ENCODE measurements at places on chromosomes 16 and 17. TPM values are rescaled to one million over a fixed set of nuclear protein-coding genes. Genes with fewer than 3 reads are reported as not detected.

Gene CFAP97D1
- 0.07 TPM for total RNA-seq

Gene SSTR5
- total RNA-seq: 0.25 TPM

Gene CD300LF
- not detected for total RNA-seq

Gene KRT40
- not detected for total RNA-seq

Gene ACSM2A
- not detected for total RNA-seq

Gene TBC1D3C
- not detected for total RNA-seq

Gene ATF7IP2
- total RNA-seq: 12.4 TPM

Gene ATAD5
- 5.2 TPM for total RNA-seq

Gene C16orf74
- total RNA-seq: 17.1 TPM

Gene DNAH2
- 0.02 TPM for total RNA-seq
